ENCODE measurements at places on chromosomes 16 and 17.

DNA sequence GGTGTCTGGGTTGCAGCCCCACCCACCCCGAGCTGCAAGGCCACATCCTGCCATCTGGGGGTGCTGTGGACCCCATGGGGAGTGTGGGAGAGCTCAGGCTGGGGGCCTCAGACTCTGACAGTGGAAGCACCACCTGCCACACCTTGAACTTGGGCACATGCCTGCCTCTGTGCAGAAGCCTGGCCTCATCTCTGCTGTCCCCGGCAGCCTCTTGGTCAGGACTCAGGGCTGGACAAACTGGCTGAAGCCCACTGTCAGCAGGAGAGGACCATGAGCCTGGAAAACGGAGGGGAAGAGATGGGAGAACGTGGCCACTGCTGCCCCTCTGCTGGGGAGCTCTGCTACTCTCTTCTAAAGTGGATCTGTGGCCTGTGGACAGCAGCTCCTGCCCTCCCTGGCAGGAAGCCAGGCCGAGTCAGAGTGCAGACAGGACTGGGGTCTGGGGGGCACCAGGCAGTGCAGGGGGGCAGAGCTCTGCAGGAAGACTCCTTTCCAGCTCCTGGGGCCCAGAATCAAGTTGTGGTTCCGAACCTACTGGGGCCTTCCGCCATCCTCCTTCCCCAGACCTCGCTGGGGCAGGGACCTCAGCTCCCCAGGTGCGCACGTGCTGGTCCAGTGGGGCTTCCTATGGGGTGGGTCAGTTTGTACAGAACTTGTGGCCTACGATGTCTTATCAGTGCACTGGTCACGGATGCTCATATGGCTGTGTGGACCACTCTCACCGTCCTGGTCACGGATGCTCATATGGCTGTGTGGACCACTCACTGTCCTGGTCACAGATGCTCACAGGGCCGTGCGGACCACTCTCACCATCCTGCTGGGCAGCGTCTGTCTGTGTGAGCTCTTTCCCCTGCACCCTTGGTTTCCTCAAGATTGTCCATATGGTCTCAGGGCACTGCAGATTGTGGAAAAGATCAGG is 207.7 kb downstream of the LAT start:
- DNase-seq = no peak

DNA sequence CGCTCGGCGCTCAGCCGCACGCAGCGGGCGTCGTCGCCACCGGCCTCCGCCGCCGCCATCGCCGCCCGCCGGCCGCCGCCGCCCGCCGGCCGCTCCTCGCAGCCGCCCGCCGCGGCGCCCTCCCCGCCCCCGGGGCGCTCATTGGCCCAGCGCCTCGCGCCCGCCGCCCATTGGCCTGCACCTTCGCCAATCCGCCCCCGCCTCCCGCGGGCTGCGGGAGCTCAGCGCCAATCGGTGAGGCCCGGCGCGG is at the start of gene PGP:
TSS of gene PGP (minus strand) at position 122 of the 250 bp plus-strand sequence. CDS start at position 59, 63 bp downstream.
- DNase-seq = no peak

GRCh38 chr16:52545222-52545897 is 1.6 kb downstream of the TOX3 start:
- DNase-seq = no peak

GRCh38 chr16:76268824-76269223 is 8.4 kb upstream of the CNTNAP4 start:
- DNase-seq = no peak

DNA sequence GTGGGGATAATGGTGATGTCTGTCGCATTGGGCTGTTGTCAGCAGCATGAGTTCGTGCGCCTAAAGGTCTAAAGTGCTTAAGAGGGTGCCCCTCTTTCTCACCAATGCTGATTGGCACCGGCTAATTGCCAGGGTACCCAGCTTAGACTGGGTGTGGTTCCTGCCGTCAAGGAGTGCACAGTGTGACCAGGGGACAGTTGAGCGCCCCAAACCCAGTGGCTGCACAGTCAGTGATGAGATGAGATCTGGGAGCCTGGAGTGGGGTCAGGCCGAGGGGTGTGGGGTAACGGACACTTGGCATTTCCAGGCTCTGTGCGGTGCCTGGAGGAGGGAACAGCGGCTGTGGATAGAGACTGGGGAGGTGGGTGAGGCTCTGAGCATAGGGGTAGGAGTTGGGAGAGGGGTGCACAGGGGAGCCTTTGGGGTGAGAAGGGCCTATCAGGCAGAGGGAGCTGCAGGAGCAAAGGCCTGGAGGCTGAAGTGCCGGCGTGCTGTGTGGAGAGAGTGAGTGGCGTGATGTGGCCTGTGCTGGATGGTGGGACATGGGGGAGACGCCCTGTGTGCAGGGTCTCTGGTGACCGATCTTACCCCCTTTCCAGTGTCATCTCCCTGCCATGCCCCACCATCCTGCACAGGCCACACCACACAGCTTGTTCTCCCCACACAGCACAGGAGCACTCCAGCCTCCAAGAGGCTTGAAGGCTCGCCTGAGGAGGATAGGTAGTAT is 58.3 kb downstream of the SNX20 start:
- no peak for DNase-seq

- DNase-seq = no peak
Measured at GRCh38 chr16:22888791-22889190, 74.8 kb downstream of the HS3ST2 start.

DNA sequence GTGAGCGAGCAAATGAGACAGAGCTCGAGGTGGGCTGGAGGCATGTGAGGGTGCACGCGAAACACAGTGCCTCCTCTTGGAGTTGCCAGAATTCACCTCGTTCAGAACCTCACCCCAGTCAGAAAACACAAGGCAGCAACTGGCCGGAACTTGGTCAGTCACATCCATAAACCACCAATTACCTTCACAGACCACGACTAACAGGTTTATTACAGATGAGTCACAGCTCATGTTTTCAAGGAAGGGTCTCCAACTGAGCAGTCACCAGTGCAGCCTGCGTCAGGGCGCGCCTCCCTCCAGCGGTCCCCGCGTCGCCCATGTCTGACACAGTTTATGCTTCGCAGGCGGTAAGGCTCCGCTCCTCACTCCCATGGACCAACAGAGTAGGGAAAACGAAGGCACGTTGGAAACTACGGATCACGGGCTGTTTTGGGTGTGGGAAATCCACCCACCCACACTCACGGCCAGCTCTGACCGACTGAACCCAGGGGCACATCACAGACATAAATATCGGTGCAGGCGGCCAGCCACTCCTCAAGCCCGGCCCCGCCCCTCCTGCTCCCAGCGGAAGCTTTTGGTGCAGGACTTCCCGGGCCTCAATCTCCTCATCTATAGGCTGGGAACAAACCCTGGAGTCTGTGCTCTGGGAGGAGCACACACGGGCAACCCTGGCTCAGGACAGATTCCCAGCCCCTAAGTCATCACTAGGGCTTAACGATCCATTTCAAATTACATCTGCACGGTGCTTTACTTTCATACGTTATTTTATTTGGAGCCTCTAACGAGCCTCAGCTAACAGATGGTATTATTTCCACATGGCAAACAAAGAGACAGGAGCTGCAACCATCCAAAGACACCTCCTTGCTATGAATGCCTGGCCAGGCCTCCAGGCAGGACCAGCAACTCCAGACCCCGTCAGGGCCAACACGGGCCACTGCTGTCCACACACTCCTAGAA is 126.3 kb downstream of the ZNF778 start:
- no peak for DNase-seq

- DNase-seq = peak; percentile 49
Measured at GRCh38 chr17:61635913-61636432, 45.0 kb upstream of the NACA2 start.

- DNase-seq = peak; percentile 7
Measured at GRCh38 chr16:1379304-1380076, 27.8 kb downstream of the GNPTG start.

- DNase-seq = no peak
Measured at GRCh38 chr17:18101828-18102227, 6.7 kb upstream of the MYO15A start.

DNA sequence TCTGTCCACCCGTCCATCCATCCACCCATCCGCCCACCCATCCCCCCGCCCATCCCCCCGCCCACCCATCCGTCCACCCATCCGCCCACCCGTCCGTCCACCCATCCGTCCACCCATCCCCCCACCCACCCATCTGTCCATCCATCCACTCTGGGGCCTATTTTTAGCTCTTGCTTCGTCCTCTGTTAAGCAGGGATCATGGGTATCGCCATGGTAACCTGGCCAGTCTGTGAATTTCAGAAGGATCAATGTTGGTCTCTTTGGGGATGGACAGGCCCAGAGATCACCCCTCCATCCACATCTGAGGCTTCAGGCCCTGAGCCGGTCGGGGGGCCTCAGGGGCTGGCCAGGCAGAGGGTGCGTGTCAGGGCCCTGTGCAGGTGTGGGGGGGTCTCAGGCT is 15.2 kb upstream of the DPEP1 start:
- DNase-seq = no peak

- DNase-seq = peak; percentile 82
Measured at GRCh38 chr17:21373036-21373435, 3.1 kb upstream of the KCNJ12 start.

DNA sequence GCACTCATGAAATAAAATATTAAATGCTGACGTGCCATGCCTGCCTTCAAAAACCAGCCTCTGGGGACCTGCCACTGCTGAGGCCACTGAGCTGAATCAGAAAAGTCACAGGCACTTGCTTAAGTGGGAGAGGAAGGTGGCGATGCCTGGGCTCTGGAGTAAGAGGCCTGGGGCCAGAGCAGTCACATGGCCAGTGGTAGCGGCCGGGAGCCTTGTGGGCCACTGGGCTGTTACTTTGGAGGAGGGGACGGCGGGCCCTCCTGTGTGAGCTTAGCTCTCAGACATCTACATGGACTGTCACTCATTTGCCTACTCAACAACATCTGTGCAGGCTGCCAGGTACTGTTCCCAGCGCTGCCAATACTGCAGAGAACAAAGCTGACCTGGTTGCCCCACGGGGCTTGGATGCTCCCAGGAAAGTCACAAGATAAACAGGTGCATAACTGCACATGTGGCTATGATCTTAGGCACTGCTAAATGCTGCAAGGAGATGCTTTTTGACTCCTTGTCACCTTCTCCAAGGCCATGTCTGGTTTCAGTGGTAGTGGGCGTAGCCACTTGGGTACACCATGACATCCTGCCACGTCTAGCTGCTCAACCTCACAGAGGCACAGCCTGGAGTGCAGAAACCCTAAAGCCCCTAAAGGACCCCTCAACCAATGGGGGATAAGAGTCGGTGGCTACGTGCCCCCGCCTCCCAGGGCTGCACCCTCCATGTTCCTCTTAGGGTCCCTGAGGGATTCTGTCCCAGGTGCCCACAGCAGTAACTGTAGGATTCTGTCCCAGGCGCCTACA is 11.6 kb downstream of the COTL1 start:
- no peak for DNase-seq

DNA sequence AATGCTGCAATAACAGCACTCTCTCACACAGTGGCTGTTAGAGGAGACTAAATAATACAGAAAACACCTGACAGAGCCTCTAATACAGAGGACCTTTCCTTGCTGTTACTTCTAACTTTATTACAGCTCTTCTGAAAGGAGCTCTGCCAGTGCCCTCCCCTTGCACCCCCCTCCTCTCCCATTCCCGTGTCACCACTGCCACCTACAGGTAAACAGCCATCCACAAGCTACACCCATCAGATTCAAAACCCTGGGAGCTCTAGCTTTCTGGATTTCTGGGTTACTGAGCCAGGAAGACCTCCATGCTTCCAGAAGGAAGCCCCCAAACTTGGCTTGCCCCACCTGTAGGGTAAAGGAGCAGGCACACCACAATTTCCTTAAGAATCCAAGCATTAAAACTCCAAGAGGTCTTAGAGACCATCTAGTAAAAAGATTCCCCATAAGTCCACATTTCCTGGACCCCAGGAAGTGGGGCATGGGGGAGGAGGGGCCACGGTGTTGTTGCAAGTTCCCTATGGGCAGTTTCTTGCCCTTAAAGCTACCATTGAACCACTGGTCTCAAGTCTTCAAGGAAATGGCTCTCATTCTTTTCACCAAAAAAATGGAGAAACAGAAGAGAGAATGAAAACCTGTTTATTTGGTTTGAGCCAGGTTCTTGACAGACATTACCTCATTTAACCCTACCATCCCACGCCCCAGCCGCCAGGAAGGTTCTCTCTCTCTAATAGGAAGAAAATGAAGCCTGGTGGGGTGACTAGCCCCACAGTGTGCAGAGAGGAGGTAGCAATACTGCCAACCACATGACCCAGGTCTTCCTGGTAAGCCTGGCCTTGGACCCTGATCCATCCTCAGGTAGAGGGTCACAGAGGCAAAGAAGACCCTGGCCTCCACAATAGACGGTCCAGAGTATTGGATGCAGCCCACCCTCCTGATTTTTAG is 52.8 kb downstream of the TOM1L2 start:
- DNase-seq = peak; percentile 54

DNA sequence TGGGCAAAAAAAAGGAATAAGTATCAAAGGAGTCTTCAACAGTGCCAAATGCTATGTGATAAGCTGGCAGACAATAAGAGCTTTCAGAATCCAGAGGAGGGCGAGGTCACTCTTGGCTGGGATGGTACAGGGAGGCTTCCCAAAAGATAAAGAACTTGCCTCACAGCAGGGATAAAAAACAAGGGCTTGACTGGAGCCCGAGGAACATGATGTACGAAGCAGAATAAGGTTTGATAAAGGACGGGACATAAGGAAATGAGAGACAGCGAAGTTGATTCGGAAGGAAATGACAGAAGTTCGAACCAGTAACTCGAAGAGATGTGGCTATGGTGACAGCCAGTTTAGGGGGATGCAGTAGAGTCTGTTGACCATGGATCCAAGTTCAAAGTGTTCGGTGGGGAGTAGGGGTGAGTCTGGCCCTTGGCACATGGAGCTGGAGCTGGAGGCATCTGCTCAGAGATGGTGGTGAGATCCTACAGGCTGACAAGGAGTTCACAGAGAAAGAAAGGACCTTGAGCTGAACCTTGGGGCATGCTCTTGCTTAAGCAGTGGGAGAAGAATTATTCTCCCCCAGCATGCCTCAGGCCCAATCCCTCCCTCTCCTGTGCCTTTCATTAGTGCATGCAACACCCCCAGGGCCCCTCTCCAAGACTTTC is 137.6 kb upstream of the RCVRN start:
- DNase-seq = no peak

GRCh38 chr17:74521701-74522201 is 9.5 kb downstream of the CD300LB start:
- DNase-seq = peak; percentile 94

GRCh38 chr16:69888005-69888590 is 63.0 kb upstream of the CLEC18A start:
- DNase-seq = no peak

GRCh38 chr16:4693296-4693955 is at the start of gene NUDT16L1:
Gene NUDT16L1, plus strand, starts transcription at chr16:4693562. Its CDS starts 165 bp downstream, at chr16:4693727.
- peak; percentile 94 for DNase-seq

- no peak for DNase-seq
Measured at GRCh38 chr17:50091918-50092285, 3.2 kb upstream of the PDK2 start.

DNA sequence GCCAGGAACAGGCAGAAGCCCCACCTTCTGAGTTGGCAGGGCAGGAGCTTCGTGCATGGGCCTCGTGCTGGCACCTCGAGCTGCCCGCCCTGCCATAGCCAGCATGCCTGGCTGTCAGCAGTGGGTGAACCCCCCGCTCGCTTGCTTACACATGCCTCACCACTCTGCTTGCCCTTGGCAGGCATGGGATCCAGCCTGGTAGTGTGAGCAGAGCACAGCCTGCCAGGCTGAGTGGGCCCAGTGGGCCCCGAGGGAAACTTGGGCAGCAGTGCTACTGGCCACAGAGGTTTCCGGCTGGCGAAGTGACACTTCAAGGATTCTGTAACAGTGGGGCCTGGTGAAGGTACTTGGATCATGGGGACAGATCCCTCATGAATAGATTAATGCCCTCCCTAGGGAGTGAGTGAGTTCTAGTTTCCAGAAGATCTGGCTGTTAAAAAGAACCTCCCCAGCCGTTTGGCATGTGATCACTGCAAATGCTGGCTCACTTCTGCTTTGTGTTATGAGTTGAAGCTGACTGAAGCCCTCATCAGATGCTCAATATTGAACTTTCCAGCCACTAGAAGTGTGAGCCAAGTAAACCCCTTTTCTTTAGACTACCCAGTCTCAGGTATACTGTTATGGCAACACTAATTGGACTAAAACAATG is 114.7 kb downstream of the BCAS3 start:
- peak; percentile 71 for DNase-seq
